Esophagus mucosa (tissue), 1 donor: ENCODE measurements at places on chromosomes 11 and 22.
A peak's percentile ranks its signal among the peaks of the same experiment; 100 is the strongest.

DNA sequence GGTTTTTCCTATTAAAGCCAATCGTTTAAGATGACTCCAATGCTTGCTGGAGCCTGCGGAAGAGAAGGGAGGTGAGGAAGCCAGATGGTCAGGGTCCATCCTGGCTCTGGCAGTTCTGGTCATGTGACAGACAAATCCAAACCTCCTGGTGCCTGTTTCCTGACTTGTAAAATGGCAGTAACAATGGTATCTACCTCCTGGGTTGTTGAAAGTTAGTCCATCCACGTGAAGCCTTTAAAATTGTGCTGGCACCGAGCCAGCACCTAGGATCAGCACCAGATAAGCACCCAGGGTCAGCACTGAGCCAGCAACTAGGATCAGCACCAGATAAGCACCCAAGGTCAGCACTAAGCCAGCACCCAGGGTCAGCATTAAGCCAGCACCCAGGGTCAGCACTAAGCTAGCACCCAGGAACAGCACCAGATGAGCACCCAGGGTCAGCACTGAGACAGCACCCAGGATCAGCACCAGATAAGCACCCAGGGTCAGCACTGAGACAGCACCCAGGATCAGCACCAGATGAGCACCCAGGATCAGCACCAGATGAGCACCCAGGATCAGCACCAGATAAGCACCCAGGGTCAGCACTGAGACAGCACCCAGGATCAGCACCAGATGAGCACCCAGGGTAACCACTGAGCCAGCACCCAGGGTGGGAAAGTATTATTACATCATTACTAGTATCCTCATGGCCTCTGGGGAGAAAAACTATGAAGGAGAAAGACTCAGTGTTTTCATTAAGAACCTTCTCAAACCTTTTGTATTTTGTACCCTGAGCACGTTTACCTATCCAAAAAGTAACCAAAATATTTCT lies 17.2 kb downstream of the KIAA0930 start:
- no peak for ATAC-seq

DNA sequence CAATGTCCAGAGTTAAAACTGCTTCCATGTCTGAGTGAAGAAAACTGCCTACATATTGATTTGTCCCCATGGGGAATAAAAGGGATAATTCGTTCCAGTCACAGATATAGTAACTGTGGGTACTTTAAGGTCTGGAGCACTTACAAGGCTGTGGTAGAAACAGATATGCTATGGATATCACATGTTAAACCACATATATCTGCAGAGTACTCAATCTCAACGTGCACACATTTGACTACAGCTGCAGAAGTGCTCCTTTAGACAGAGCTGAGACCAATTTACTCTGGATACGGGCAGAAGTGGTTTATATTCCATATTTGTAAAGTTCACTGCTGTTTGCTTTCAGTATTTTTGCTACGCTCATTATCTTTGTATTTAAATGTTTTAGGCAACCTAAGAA lies 9.7 kb upstream of the MS4A2 start:
- ATAC-seq = no peak

- ATAC-seq = no peak
Measured at GRCh38 chr11:12890476-12890875, 118.6 kb upstream of the RASSF10 start.

GRCh38 chr11:18731949-18732821 lies 6.2 kb upstream of the IGSF22 start:
- ATAC-seq = peak; percentile 53

DNA sequence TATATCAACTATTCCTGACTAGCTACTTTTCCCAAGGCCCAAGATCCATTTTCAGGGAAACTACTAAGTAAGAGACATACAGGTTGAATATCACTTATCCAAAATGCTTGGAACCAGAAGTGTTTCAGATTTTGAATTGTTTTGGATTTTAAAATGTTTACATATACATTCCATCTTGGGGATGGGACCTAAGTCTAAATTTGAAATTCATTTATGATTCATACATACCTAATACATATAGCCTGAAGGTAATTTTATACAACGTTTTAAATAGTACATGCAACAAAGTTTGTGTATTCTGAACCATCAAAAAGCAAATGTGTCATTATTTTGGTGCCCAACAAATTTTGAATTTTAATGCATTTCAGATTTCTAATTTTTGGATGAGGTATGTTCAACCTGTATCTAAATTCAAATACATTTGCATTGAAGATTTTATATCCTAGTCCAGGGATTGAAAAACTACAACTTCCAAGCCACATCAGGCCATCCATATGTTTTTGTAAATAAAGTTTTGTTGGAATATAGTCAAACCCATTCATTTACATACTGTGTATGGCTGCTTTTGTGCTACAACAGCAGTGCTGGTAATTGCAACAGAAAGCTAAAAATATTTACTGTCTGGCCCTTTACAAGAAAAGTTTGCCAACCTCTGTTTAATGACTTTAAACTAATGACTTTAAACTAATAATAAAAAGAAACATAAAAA lies 73.3 kb downstream of the CWF19L2 start:
- no peak for ATAC-seq

- ATAC-seq = peak; percentile 31
Measured at GRCh38 chr11:120660024-120660565, 148.5 kb downstream of the GRIK4 start.

DNA sequence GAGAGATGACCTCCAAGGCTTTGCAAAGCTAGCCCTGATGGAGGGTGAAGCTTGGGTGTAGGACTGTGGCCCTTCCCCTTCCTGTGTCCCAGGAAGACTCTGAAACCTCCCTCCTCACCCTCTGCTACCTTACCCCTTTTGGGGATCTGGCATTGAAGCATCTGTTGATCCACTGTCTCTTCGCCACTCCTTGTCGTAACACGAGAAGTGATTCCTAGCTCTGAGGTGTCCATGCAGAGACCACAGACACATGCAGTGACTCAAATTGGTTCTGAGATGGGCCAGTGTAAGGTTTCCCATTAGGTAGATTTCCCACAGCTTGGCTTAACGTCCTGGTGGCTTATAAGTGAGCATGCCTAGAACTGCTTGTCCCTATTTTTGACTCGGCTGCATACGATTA lies 101.4 kb downstream of the ZBTB16 start:
- ATAC-seq = no peak

- ATAC-seq = no peak
Measured at GRCh38 chr11:131609921-131610320, 239.5 kb downstream of the NTM start.

- no peak for ATAC-seq
Measured at GRCh38 chr11:19635332-19635731, 77.3 kb upstream of the NAV2 start.

- ATAC-seq = no peak
Measured at GRCh38 chr11:120867531-120867930, 156.4 kb upstream of the TBCEL start.
